ENCODE measurements at places on chromosomes 4 and X.

GRCh38 chr4:71382900-71383560 lies 44.2 kb downstream of the SLC4A4 start:
- no peak for DNase-seq

- DNase-seq = no peak
Observed at GRCh38 chr4:125750399-125750798, 435.6 kb downstream of the FAT4 start.

DNA sequence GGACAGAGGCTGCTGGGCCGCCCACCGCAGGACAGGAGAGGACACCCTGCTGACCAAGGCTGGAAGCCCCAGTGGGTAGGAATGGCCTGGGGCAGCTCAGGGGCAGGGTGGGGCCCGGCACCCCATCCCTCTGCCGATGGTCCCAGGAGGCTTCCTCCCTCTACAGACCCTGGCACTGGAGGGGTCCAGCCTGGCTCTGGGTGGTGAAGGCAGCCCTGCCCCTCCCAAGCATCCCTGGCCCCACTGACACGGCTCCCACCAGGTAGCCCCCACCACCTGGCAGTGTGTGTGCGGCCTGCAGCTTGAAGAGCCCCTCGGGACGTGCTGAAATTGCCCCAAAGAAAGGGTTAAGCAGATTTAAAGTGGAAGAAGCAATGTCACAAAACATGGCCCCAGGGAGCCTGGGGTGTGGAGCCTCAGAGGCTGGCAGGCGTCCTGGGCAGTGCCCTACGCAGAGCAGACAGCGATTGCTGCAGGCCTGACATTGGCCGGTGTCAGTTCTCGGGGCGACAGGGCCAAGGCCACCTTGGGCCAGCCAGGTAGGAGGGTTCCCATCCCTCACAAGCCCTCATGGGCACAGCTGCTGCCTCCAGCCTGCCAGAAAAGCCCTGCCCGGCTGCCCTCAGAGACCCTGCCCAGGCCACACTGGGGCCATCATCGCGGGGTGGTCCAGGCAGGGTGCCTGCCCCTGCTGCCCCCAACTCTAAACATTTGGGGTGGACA lies 80.5 kb downstream of the FAM53A start:
- DNase-seq = no peak

DNA sequence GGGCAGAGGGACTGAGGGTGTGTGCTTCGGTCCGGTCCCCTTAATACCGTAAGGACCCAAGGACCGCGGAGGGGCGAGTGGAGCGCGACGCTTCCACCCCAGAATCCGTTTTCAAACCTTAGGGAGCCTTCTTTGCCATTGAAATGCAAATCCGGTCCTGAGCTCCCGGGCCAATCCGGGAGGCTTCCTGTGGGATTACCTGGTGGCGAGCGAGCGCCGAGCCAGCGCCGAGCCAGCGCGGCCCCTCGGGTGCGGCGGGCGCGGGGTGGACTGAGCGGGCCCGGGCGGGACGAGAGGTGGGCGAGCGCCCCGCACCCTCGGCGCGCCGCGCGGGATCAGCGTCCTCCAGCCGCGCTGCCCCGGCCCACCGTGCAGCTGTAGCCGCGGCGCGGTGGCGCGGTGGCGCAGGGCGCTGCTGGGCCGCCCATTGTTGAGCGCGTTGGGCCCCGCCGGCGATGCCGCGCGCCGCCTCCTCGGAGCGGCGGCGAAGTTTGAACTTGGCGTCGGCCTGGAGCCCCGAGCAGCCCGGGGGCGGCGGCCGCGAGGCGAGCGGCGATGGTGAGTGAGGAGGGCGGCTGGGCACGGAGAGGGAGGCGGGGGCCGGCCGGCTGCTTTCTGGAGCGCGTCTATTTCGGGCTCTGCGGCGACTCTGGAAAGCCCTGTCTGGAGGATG lies 208.7 kb downstream of the SOWAHB start:
- no peak for DNase-seq

- no peak for DNase-seq
Observed at GRCh38 chr4:70759126-70759525, 37.4 kb downstream of the RUFY3 start.

GRCh38 chr4:101865501-101866062 lies 75.1 kb downstream of the BANK1 start:
- DNase-seq = no peak

GRCh38 chr4:8510191-8510590 lies 69.6 kb downstream of the TRMT44 start:
- DNase-seq = no peak

DNA sequence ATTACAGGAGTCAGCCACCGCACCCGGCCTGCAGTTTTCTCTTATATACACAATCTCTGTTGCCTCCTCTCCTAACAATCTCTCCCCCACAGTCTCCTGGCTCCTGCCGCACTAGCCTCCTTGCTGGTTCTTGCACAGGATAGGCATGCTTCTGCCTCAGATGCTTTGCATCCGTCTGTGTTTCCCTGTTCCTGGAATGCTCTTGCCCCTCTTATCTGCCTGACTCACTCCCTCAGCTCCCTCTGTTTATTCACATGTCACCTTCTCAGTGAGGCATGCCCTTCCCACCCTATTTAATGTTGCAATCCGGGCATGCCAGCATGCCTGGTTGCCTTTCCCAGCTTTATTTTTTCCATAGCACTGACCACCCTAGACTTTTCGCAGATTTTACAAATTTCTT lies 161.9 kb downstream of the PHF8 start:
- DNase-seq = no peak

- no peak for DNase-seq
Observed at GRCh38 chr4:67918428-67918827, 34.6 kb upstream of the TMPRSS11D start.

DNA sequence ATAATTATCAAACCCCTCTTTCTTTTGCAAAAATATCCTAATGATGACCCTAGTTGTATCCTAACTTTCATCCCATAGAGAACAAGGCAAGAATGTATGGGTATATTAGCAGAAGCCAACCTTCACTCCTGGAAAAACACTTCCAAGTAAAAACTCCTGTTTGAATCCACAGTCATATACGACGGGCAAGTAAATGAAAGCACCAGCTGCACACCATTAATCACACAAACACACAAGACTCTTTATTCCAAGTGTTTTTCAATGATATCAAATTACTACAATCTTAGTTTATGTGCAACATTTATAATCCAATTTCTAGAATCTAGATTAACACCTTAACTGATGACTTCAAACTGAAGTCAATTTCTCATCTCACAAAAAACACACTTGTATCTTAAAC lies 22.9 kb downstream of the ACSL4 start:
- DNase-seq = no peak

DNA sequence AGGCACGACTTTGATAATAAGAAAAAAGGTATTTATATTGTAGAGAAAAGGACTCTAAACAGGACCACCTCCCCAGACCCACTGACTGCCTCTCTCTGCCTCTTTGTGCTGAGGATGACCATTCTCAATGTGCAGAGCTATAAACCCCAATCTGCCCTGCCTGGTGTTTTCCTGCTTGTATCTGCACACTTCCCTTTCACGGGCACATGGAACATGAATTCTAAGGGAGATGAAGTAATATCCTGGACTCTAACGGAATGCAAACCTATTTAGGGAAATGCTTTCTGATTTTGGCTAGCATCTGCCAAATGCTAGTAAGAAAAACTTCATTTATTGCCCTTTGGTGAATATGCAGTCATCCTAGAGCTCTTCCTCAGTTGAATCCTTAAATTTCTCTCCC lies 2.4 kb downstream of the DIPK2B start:
- no peak for DNase-seq

- no peak for DNase-seq
Observed at GRCh38 chr4:174686826-174687225, 142.2 kb downstream of the GLRA3 start.

DNA sequence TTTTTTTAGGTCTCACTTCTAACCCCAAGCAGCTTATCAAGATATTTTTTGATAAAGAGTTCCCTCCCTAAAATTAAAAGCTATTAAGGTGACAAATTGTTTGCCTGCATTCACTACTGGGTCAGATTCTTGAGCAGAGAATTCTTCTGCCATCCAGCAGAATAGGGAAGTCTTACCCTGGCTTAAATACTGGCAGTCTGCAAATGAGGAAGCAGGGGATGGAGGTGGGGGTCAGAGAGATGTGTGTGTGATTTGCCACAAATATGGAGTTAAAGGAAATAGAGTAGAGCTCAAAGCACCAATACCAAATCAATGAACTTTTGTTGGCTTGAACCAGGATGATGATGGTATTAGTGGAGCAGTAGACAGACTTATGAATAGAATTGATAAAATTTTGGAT lies 122.2 kb downstream of the ANXA5 start:
- no peak for DNase-seq

DNA sequence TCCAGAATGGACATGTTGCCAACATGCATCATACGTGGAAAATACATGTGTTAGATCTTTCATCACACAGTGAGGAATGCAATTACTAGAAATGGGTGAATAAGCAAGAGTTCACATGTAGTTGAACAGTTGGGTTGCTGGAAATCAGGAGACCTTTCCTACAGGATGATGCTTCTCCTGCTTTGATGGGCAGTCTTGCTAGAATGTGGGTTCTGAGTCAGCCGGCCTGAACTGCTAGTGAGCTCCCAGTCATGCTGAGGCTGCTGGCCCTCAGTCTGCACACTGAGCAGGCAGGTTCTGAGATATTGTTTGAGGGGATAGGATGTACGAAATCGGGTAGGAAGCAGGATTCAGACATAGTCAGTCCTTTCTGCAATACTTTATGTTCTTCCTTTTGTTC lies 20.2 kb downstream of the MSL3 start:
- no peak for DNase-seq

DNA sequence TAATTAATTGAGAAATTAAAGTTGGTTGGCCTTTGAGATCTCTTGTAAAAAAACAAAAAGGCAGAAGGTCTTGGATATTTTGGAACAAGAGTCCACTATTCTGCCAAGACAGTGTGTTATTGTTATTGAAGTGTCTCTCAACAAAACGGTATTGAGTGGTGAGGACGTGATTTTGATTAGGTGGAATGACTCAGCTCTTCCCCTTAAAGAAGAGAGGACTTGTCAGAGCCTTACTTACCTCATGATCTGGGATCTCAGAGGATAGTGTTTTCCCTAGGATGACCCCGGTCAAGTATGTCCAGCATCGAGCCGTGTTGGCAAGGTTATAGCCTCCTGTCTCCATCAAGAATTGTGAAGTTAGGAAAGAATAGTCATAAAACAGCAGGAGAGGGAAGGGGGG lies 110.9 kb downstream of the HDAC8 start:
- DNase-seq = no peak

DNA sequence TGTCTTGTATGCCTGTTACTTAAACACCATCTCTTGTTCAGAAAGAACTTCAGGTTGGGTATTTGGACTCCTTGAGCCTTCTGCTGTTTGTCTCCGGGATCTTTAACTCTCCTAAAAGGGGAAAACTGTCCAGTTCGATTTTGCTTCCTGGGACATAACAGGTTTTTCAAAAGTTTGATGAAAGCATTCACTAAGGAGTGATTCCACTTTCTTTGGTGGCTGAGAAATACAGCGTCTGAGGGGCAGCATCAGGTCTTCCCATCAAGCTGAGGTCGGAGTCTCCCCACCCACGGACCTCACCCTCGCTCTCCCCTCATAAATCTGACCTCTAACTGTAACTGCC lies 1.4 kb downstream of the AFAP1 start:
- DNase-seq = no peak

DNA sequence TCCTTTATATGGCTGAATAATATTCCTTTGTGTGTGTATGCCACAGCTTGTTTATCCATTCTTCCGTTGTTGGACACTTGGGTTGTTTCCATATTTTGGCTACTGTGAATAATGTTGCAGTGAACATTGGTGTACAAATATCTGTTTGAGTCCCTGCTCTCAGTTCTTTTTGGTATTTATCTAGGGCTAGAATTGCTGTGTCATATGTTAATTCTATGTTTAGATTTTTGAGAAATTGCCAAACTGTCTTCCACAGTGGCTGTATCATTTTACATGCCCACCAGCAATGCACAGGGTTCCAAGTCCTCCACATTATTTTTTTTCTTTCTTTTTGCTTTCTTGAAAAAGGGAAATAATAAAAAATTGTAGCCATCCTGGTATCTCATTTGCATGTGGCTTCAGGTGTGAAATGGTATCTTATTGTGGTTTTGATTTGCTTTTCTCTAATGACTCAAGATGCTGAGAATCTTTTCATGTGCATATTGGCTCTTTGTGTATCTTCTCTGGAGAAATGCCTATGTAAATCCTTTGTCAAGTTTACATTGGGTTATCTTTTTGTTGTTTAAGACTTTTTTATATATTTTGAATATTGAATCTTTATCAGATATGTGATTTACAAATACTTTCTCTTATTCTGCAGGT lies 129.7 kb downstream of the RAPGEF2 start:
- DNase-seq = no peak

GRCh38 chr4:81424816-81425755 lies 46.6 kb downstream of the RASGEF1B start:
- no peak for DNase-seq

DNA sequence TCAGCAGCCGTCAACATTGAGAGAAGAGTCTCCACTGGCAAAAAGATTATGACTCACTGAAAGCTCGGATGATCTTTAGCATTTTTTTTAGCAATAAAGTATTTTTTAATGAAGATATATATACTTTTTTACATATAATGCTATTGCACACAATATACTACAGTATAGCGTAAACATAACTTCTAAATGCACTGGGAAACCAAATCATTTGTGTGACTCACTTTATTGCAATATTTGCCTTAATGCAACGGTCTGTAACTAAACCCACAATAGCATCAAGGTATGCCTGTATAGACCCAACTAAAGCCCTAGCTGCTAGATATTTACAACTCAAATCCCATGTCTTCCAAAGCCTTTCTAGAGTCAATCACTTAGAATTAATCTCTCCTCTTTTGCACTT lies 52.3 kb upstream of the EDNRA start:
- no peak for DNase-seq

DNA sequence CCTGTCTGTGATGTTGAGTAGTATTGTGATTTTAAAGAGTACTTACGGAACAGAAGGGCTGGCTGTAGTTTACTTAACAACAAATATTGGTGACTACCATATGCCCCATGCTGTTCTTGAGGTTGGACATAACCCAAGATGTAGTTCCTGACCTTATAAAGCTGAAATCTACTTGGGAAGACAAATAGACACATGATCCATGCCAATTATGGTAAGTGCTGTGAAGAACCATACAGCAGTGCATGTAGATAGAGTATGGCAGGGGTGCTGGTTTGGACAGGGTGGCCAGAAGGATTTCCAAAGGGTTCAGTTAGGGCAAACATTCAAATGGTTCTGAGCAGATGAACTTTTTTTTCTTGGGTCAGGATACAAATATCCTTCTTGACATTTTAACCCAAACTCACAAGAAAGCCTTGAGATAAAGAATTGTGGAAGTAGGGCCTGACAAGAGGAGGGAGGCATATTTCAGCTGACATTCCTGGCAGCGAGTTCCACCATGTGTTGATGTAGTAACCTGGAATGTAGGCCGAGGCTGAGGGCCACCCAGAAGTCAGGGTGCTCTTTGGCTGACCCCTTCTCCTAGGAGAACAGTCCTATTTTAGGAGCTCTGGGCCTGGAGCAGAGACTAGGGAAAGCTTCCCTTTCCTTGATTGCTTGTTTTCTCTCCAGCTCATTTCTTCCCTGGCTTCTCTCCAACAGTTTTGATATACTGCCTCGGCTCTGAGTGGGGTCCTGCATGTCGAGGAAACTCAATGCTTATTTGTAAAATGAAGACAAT lies 74.2 kb downstream of the FREM3 start:
- no peak for DNase-seq

GRCh38 chr4:187940299-187940698 lies 55.3 kb upstream of the ZFP42 start:
- DNase-seq = no peak

All from caudate nucleus (tissue), 63 donors.